ENCODE measurements at places on chromosomes 3 and 15.
A peak's percentile ranks its signal among the peaks of the same experiment; 100 is the strongest.

DNA sequence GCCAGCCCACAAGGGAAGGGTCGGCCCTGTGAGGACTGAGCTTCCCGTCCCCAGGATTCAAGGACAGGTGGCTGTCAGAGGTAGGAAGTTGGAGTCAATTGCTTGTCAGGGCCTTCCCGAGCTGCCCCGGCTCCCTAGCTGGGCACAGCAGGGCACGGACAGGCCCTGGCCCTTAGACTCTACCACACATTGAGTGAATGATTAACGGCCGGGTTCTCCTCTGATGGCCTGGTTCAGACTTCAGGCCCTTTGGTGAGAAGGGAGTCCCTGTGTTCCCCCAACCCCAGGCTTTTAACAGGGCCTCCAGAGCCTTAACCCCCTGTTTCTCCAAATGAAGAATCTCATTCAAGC lies 16.4 kb upstream of the FGD5 start:
- no peak for DNase-seq

- no peak for DNase-seq
These were observed 126.7 kb downstream of the ARNT2 start for GRCh38 chr15:80530737-80531365.

- no peak for DNase-seq
These were observed 332.0 kb upstream of the RASGRP1 start for GRCh38 chr15:38896647-38897046.

DNA sequence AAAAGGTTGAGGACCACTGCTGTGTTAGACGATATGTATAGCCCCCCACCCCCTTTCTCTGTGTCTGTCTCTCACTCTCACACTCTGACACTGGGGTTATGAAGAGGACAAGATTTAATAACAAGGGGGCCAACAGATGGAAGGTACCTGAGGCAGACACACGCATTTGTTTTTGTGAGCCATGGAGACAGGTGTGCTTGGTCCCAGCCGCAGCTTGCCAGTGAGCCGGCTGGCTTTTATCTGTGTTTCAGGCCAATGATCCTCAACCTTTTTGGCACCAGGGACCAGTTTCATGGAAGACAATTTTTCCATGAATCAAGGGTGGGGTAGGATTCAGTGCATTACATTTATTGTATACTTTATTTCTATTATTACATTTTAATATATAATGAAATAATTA lies 394.9 kb upstream of the RGMA start:
- no peak for DNase-seq

- DNase-seq: peak; percentile 34
These were observed 10.6 kb upstream of the ACAN start for GRCh38 chr15:88792342-88793282.

DNA sequence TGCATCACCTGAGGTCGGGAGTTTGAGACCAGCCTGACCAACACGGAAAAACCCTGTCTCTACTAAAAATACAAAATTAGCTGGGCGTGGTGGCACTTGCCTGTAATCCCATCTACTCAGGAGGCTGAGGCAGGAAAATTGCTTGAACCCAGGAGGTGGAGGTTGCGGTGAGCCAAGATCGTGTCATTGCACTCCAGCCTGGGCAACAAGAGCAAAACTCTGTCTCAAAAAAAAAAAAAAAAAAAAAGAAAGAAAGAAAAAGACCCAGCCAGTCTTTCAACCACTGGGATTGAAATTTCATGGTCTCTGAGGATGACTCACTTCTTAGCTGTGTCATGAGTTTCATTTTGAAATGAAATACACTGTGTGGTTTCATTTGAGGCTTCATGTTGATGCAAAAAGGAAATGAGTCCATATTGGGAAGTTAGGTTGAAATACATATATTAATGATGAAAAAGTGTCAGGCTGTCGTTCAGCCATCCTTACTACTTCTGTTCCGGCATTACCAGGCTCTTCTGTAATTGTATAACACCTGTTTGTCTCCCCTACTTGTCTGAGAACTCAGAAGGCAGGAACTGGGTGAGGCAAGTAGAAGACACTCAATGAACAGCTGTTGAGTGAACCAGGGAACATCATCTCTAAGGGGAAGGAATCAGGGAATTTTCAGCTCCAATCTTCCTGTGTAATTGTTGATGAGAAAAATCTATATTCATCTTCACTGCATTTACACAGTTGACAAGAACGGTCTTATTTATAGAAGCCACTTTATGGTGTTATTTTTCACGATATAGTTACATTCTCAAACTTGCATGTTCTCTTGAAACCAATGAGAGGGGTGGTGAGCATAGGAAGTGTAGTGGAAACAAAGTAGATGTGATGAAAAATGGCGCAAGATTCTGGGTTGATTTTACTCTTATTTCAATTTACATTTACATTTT lies 87.4 kb downstream of the NFKBIZ start:
- no peak for DNase-seq

DNA sequence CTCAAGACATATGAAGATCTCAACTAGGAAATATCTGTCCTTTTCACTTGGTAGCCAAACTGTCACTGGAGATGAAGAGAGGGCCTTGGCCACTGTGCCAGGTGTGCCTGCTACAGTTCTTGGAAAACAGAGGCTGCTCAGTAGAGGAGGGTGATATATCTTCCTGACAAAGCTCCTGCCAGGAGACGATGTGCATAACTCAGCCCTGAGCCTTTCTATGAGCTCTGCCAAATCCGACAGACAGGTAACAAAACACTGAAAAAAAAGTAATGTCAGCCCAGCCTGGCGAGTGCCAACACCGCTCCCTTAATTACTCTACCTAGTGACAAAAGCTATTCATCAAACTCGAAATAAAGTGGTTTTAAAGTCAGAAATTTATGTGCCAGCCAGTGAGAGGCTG lies 123.2 kb downstream of the MFSD1 start:
- no peak for DNase-seq

DNA sequence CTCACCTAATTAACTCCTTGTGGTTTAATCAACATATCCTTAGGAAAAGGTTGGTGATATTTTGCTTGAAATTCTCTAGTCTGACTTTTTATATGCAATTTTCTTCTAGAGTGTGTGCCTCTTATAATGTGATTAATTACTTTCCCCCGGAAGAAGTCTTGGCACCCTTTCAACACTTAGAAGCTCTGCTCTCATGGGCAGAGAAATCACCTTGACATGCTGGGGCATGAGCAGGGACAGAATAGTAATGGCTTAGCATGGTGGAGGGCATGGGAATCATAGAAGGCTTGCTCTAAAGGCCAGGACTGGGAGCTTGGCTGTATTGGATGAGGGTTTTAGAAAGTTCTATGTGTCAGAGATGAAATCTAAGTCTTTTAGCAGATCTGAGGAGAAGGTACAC lies 293.5 kb downstream of the AGBL1 start:
- no peak for DNase-seq

DNA sequence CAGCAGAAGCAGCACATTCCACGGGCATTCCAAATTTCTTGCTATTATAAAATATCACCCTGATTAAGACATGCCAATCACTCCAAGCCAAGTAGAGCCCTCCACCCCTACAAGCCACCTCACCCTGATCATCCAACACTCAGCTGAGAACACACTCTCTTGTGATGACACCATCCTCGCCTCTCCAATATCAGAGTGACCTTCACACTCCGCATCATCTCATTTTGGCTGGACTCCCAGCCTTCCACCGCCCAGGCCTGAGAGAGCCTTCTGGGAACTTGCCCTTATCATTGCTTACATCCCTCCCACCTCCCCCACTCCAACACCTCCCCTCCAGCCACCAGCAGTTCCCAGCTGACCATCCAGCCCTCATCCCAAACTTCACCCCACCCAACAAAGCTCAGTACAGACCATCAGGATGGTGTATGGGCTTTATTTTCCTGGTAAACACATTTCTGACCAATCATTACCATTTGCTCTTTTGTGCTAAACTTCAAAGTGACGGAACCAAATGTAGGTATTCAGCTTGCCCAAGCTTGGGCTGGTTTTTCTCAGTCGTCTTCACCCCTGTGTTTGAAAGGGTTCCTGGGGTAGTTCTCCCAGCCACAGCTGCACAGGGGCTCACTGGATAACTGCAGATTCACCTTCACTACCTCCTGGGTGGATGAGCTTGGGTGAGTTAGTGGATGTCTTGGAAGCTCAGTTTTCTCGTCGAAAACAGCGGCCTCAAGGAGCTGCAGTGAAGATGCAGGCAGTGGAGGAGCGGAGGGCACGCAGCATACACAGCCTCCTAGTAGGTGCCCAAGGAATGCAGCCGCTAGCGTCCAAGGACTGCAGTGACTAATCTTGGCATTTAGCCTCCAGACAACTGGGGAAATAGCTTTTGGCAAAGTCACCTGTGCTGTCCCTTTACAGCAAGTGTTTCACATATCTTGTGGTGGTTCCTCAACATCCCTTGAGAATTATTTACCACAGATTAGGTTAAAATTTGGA lies 115.1 kb downstream of the LIPC start:
- no peak for DNase-seq

DNA sequence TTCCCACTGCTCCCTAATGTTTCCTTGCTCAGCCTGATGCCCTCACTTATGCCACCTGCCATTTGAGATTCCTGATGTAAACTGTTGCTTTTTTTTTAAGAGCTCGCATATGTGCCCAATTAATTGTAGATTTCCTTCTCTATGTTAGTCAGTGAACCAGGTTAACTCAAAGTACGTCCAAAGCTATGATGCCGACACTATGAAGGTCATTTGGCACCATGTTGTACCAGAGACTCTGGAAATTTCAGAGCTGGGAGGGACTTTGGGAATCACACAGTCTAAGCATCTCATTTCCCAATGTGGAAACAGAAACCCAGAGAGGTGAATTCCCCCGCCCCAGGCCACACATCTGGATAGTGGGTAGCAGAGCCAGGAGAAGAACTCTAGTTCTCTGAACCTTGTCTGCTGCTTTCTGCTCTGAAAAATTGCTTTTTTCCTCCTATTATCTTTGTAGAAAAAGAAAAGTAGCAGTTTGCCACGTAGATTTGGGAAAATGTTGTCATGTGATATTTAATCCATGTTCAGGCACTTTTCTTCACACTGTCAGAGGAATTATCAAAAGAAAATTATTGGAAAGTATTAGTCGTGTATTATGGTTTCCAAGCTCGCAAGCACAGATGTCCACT lies 38.5 kb upstream of the TNFAIP8L3 start:
- DNase-seq: no peak

GRCh38 chr3:154758109-154758868 lies 321.8 kb upstream of the MME start:
- DNase-seq: no peak

DNA sequence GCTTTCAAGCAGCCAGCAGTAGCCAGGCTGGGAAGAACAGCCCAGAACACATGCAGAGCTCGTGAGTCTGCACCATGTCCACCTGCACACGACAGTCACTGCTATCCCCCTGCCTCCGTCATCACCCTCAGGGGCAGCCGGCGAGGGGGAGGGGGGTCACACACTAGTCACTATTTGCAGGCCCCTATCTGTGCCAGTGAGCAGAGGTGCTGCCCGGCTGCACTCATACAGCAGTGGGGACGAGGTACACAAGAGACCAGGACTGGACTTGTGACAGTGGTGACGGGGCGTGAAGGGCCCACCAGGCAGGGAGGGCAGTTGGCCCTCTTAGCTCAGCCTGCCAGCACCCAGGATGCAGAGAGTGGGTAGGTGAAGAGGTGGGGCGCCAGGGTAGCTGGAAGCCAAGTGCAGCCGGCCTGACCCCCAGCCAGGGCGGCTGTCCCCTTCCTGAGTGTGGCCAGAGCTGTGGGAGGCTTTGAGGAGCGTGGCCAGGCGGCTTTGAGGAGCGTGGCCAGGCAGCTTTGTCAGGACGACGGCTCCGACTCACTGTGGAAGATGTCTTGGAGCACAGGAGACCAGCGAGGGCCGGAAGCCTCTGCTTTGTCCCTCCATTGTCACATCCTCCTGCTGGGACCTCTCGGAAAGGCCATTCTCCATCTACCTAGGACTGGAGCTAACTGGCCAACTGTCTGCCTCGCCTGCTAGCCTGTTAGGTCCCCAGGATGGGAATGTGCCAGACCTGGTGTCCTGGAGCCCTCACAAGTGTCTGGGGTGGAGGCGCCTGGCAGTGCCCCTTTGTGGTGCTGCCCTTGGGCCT lies 52.1 kb upstream of the FGD5 start:
- no peak for DNase-seq

DNA sequence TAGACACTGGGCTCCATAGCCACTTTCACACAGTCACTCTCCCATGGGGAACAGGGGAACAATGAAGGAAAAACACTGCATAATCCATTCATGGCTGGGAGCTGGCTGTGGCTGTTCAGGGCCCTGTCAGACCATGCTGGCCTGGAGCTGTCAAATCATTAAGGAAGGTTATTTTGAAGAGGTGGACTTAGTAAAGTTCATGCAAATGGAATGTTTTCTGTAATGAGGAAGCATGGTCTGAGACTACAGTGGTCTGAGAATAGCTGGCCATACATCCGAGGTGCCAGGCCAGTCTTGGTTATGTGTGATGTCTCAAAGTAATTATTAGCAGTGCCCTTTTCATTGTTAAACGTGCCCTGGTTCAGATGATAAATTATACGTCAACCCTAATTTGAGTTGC lies 117.1 kb upstream of the MRPS22 start:
- no peak for DNase-seq

DNA sequence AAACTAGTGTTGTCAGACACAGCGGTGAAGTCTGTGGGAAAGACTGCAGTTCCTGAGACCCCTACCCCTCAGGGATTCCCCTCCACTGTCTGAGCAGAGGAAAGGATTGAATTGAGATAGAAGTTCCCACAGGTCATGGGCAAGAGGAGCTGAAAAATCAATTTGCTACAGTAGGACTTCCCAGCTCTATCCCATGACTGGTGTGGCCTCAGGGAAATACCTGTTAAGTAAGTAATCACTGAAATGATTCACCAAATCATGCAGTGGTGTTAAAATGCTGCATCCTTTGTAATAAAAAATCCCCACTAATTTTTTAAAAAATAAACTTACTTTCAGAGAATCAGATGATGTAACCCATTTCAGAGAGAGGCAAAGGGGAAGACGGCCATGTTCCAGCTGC lies 45.0 kb upstream of the SPRED1 start:
- DNase-seq: no peak

- no peak for DNase-seq
These were observed 36.2 kb upstream of the FNDC3B start for GRCh38 chr3:172003146-172003545.

DNA sequence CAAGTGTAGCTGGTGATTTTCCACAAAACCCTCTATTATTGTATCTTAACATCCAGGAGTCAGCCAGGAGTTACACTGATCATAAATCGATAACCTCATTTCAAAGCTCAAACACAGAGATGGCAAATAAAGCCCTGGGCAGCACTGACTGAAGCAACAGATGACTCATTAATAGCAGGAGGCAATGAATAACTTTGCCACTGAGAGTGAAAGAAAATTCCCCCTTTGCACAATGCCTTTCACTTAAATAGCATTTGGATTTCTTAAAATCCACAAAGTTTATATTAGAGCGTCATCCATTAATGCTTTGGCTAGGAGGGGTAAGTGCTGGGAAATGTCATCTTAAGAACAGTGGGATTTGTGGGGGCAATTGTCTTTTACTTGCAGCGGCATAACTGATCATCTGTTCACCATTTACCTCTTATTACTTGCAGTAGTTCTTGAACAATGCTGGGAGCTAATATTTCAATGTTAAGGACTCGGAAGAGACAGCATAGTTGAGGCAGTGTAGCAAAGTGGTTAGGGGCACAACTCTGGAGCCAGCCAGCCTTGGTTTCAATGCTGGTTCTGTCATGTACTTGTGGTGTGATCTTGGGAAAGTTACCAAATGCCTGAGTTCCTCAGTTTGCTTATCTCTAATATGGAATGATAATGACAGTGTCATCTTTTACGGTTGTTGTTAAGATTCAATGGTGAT lies 630.4 kb upstream of the TBL1XR1 start:
- no peak for DNase-seq

GRCh38 chr3:159144891-159145290 lies 343.0 kb downstream of the MFSD1 start:
- DNase-seq: no peak
